Caudate nucleus (tissue), 63 donors: ENCODE measurements at places on chromosomes 7 and 10.

DNA sequence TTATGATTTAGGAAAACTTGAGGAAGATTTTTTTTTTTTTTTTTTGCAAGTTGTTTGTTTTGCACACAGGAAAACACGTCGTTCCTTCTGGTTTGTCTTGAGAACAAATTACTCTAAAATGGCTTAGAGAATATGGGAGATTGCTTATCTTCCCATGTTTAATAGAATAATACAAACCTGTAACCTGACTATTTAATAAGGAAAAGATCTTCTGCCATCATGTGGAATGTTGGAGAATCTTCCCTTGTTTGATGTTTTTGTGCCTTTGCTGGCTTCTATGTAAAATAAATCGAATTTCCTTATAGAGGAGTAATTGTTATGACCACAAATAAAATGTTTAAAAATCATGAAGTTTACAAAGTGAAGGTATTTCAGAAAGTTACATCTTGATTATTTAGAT lies 818.8 kb downstream of the GATA3 start:
- DNase-seq: no peak

DNA sequence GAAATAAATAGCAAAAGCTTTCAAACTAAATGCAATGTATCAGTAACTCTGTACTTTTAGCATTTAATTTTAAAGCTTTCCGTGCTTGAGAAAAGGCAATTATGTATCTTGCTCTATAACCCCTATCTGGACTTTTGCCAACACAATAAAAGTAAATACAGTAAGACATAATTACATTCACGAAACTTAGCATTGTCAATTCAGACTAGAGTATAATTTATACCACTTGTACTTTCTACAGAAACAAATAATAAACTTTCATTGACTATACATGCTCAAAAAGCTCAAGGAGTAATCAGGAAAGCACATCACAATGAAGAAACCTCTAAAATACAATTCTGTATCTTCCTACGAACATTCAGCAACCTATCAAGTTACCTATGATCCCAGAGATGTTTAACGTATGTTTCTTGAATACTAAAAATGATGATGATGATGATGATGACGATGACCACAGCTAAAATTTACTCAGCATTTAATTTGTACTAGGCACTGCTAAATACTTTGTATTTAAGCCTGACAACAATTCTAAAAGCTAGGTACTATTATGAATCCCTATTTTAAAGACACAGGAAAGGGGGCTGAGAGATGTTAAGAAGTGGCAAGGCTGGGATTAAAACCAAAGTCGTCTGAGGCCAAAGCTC lies 44.9 kb downstream of the MINDY3 start:
- no peak for DNase-seq

- DNase-seq: no peak
These were observed 85.8 kb upstream of the PITRM1 start for GRCh38 chr10:3258394-3258793.

DNA sequence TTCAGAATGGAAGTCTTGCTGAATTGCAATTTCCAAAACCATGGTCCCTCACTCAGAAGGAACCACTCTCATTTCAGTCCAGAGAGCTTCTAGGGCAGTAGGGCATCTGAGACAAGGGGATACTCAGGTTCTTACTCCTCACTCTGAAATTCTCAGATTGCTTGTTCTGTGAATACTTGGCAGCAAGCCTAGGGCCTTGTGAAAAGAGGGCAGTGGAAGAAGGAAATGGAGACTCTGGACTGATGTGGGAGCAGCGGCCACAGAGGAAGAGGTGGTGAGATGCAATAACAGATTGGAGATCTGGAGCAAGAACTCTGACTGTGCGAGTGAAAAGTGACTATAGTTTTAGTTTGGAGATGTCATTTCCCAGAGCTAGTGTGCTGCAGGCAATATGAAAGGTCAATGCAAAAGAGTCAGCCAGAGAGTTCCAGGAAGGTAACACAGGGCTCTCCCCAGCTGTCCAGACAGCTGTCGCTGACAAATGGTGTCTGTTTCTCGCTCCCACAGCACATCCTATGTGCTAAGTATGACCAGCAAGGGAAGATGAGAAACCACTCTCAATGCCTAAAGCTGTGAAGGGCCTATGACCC lies 291.6 kb upstream of the KIAA1217 start:
- no peak for DNase-seq
